ENCODE measurements at places on chromosomes 2 and 18.

- DNase-seq, result no peak
These were observed 364.6 kb downstream of the OSR1 start for GRCh38 chr2:18993756-18994338.

DNA sequence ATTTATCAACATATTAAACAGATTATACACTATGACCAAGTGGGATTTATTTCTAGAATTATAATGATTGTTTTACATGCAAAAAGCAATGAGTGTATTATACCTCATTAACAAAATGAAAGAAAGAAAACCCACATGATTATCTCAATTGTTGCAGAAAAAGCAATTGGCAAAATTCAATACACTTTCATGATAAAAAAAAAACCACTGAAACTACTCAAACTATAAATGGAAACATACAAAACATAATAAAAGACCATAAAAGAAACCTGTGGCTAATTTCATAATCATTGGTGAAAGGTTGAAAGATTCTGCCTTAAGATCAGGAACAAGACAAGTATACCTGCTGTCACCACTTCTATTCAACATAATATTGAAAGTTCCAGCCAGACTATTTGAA, 325.9 kb downstream of the AKAIN1 start:
- no peak for DNase-seq

- DNase-seq, result no peak
These were observed 810.7 kb downstream of the LRRTM4 start for GRCh38 chr2:76711490-76711889.

DNA sequence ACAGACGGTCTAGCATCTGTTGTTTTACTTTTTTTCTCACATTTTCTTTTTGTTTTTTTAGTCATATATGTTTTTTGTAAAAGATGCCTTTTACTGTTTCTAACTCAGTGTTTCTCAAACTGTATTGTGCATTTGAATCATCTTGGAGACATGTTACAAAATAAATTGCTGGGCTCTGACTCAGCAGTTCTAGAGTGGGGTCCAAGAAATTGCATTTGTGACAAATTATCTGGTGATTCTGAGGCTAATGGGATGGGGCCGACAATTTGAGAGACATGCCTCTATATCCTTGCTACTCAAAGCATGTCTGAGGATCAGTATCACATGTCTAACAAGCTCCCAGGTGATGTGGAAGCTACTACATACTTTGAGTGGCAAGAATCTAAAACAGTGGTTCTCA, 478.8 kb downstream of the PLCL1 start:
- no peak for DNase-seq

DNA sequence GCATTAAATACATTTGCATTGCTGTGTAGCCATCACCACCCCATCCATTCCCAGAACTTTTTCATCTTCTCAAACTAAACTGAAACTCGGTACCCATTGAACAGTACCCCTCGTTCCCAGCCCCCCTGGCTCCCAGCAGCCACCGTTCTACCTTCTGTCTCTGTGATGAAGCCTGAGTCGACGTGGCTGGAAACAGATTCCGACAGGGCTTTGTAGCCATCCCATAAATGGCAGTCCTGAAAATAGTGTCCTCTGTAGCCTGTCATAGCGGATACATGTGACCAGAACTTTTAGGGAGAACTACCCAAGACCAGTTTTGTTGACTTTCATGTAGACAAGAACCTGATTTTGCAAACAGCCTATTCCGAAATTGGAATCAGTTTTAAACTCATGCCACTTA, 59.1 kb downstream of the TSHZ1 start:
- no peak for DNase-seq

DNA sequence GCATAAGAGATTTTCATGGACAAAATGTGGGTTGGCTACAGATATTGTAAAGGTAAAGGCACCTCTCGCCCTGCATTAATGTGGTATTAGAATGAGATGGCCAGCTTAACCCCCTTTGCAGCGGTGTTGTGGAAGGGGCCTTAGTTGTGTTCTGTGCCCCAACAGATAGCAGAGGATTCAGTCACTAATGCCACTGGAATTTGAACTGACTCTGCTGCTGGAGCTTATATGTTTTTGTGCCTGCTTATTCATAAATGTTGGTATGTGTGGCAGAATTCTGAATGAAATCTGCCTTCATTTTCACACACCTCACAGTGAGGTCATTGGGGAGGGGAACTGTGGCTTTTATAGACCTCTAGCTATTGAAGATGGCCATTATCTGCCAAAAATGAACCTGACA, 90.7 kb upstream of the ITGA6 start:
- no peak for DNase-seq

- DNase-seq, result no peak
These were observed 31.5 kb downstream of the ATP8B1 start for GRCh38 chr18:57771626-57772025.

GRCh38 chr2:231883468-231883881, 42.7 kb downstream of the NPPC start:
- DNase-seq, result no peak

DNA sequence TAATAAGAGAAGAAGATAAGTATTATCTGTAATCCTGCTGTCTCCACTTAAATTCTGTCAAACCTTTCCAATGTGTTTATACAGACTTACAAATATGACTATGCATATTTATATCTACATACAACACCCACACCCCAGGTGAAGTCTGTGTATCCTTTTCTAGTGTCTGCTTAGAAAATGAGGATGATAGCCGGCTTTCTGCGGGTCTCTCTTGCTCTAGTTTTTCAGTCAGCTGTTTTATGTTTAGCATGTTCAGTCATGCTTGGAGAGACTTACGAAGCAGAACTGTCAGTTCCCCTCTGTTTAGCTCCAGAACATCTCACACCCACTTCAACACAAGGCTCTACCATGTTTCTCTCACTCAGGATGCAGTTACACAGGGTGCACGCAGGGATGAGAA, 137.3 kb upstream of the NFATC1 start:
- DNase-seq, result no peak

- no peak for DNase-seq
These were observed 737 bp upstream of the RNF181 start for GRCh38 chr2:85594715-85595300.

- DNase-seq, result peak; percentile 12
These were observed 233.4 kb downstream of the AGPS start for GRCh38 chr2:177625744-177626650.

- DNase-seq, result no peak
These were observed 110.0 kb upstream of the FZD7 start for GRCh38 chr2:201923436-201924328.

Data from activated naive CD4-positive, alpha-beta T cell treated with anti-CD3 and anti-CD28 coated beads, Interleukin-2, amount 50 U/mL, for 16 hours (primary cell).